ENCODE measurements at places on chromosomes 11 and 22.

- no peak for DNase-seq
Measured at GRCh38 chr11:12397931-12398334, 20.6 kb downstream of the PARVA start.

DNA sequence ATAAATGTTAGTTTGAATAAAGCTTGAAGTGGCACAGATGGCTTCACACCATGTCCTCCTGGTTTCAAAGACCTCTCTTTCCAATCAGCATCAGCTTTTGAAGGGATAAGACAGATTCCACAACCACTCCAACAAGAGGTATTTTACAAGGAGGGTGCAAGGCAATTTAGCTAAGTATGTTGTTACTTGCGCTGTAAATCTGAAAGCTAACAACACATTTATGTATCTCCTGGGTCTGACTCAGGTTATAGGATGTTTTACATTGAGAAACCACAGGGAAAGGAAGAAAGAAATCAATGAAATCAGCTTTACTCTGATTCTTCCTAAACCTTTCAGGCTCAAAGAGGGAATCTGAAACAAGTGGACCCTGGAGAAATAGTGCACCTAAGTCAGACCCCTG is 12.1 kb downstream of the CWC15 start:
- no peak for DNase-seq

DNA sequence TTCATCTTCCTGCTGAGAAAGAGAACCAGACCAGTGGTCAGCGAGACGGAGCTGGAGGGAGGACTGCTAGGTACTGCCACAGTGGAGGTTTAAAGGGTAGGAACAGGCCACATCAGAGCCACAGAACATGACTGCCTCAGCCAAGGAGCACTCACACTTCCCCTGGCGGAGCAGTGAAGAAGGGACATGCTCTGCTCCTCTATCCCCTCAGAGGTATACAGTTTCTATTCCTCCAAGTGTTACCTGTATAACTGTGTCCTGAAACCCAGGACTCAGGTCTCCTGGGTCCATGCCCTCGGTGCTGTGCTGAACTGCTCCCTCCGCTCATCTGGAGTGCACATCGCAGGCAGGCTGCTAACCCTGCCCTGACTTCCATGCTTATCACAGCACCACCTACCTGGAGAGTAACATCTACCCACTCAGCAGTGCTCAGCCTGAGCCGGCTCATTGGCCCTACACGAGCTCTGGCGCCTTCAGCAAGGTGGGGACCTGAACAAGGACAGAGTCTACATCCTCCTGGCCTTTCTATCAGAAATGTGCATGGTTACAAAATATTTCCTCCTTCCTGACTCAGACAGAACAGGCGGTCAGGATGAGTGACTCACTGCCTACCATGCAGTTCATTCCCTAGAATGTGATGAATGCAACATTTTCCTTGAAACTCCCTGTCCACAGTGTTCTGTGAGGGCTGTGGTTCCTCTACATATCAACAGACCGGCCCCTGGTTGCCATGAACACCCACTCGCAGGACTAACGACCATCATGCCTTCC is 52.9 kb downstream of the C11orf58 start:
- DNase-seq: no peak

DNA sequence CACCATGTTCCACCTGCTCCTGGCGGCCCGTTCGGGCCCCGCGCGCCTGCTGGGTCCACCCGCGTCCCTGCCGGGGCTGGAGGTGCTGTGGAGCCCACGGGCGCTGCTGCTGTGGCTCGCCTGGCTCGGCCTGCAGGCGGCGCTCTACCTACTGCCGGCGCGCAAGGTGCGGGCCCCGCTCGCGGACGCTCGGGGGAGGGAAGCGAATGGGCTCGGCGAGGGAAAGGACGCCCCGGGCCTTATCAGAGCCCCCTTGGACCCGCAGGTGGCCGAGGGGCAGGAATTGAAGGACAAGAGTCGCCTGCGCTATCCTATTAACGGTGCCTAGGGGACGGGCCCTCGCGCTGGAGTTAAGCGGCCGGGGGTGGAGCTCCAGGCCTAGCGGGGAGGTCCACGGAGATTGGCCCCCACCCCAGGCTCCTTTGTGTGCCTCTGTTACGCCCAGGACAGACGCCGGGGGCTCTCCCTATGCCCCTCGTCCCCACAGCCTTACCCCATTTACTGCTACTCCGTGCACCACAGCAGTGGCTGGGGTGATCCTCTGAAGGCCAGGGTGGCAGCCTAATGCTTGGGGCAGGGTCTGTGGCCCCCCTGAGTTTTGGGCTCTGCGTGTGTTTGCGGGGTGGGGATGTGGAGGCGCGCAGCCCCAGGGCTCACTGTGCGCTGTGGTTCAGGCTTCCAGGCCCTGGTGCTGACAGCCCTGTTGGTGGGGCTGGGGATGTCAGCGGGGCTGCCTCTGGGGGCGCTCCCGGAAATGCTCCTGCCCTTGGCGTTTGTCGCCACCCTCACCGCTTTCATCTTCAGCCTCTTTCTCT is 1.1 kb downstream of the TM7SF2 start:
- peak; percentile 68 for DNase-seq

DNA sequence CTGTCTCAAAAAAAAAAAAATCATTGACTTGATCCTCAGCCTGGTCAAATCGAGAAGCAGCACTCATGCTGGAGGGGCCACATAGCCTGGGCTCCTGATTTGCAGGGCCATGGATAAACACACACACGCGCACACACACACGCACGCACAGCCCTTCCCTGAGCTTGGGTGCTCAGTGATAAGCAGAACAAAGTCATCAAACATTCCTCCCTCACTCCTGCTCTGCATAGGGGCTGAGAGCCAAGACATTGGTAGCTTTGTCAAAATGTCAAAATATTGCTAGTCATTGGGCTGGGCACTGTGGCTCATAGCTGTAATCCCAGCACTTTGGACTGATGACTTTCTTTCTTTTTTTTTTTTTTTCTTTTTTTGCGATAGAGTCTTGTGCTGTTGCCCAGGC is 34.0 kb upstream of the A4GALT start:
- no peak for DNase-seq

DNA sequence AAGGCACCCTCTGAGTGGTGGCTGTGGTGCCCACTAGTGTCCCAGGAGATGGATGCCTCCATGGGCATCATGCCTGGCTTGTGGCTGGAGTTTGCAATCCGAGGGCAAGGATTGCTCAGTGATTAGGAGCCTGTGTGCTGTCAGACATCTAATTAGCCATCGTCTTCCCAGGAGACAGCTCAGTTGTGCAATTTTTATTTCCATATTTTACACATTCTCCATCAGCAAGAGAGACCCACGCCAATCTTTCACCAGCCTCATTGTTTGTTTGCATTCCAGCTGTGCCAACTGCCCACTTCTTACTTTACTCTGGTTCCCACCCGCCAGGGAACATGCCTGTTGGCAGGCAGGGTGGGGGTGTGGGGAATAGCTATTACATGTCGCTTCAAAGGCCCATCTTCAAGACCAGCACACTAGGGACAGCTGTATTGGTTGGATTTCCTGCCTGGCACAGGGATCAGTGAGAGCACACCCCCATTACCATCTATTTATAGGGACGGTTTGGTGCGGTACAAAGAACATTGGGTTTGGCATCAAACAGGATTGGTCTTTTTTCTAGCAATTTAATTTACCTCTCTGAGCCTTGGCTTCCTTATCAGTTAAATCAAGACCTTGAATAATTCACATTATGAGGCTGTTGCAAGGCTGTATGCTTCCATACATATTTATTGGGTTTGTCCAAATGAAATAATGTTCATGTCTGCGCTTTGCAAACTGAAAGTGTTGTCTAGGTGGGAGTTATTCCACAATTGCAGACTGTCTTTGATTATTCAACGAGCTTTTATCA is 80.7 kb upstream of the NAV2 start:
- no peak for DNase-seq

DNA sequence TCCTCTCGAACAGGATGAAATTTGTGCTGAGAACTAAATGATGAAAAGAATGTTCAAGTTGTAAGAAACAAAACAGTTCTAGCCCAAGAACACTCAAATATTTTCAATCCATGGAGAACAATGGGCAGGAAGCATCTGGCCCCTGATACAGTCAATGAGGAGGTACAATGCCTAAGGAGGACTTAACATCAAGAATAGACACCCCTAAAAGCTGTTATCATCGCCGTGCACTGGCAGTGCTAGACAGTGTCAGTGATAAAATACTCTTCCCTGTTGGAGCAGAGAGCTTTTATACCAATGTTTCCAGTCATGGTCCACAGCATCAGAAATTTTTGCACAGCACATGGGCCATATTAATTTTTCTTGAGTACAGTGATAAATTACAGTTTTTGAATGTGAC is 20.2 kb upstream of the VSTM5 start:
- no peak for DNase-seq

GRCh38 chr22:20224917-20225692 is 43.0 kb downstream of the RTN4R start:
- DNase-seq: no peak

GRCh38 chr11:72863091-72863490 is 48.9 kb downstream of the ATG16L2 start:
- DNase-seq: no peak

DNA sequence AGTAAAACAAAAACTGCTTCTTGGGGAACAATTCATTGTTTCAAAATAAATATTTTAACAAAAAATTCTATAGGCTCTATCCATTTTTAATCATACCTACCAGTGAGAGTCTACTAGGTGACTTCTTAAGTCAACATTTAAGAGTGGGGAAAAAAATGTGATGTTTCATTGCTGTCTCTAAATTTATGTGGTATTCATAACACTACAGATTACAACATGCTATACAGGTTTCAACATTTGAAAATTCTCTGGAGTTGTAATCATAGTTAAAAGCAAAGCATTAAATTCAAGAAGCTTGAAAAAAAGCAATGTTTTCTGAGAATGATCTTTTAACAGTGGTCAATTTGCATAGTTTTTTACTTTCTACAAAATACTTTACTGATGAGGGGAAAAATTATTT is 18.3 kb downstream of the SBF2 start:
- DNase-seq: no peak

DNA sequence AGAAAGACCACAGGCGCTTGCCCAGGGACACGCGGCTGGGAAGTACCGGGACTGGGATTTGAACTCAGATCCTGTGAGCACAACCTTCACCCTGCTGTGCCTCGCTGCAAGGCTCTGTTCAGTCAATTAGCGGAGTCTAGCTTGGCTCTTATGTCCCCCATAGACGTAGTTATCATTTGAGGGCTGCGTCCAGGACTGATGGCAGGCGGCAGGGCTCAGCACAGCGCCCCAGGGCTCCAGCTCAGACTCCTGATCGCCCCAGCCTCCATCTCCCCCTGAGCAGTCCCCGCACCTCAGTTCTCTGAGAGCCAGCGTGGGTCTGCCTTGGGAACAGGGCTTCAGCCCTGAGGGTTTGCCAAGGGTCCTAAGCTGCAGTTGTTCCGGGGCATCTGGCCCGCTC is 19.8 kb downstream of the MRGPRG start:
- no peak for DNase-seq

DNA sequence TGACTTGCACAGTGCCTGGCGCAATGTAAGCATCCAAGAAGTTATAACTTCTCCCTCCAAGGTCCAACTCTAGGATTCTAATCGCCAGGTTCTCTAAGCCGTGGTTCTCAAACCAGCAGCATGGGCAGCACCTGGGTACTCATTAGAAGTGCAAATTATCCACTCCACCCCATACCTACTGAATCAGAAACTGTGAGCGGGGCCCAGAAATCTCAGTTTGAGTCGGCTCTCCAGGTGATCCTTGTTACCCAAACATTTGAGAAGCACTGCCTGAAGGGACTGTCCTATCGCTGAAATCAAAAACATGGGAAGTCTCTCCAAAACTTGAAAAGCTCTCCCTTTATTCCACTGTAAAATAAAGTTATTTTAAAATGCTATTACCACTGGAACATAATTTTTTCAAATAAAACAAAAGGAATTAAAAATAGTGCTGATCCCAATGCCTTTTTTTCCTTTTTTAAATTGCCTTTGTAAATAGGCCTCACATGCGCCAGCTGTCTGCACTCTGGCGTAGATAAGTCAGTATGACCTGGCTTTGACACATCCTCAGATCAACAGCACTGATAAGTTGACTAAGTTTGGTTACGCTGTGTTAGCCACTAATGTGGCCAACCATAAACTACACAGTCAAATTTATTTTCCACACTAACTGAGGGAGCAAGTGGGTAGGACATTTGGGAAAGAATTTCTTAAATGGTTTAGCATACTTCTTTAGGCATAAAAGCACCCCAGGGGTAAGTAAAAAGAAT is 8.4 kb upstream of the CTR9 start:
- DNase-seq: no peak

GRCh38 chr11:11366793-11367192 is 13.7 kb upstream of the CSNK2A3 start:
- DNase-seq: no peak

DNA sequence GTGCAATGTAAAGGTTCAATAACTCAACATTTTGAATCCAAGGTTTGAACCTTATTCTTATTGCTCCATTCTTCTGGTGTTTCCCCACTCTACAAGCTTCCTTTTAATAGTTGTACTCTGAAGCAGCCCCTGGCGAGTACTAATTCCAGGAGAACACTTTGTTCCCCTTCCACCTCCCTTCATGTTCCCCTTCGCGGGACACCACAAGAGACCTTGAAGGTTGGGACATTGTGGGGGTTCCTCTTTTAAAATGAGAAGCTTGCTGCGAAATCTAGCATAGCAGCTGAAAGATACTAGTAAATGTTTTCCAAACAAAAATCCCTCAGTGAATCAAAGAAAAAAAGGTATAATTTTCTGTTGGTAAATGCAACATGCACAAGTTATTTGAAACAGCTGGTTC is 626.3 kb upstream of the LRRC4C start:
- DNase-seq: no peak

GRCh38 chr11:133520707-133521106 is 11.6 kb downstream of the OPCML start:
- no peak for DNase-seq

DNA sequence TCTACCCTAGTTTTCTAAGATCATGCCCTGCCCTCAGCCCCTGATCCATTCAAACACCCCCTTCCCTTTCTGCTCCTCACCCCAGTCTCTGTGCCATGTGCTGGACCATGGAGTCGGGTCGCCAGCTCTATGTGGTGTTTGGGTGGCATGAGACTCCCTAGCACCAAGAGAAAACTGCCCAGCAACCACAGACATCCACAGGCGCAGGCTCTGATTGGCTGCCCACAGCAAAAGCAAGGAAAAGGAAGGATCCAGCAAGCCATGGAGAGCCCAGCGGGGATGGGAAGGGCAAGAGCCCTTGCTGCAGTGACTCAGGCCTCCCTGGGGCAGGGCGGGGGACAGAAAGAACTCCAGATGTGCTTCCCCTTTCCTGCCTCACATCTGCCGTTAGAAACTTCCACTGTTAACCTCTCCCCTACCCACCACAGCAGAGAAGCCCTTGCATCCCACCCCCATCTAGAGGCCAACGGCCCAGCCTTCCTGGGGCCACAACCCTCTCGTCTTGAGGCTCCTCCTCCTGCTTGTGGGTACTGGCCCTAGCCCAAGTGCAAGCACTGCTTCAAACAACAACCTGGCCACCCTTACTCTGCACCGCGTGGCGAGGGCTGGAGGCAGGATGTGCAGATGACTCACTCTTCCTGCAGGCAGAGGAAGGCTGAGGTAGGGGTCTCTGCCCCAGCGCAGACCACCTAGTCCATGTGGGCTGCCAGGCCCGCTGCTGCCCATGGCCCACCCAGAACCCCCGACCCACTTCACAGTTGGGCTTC is 9.7 kb upstream of the AHNAK start:
- DNase-seq: peak; percentile 77
